ENCODE measurements at places on chromosomes 2 and 18.

- peak; percentile 89 for DNase-seq
These were observed 35.5 kb upstream of the HAAO start for GRCh38 chr2:42827647-42828486.

GRCh38 chr2:68908392-68908970, 37.3 kb upstream of the BMP10 start:
- DNase-seq: peak; percentile 58

DNA sequence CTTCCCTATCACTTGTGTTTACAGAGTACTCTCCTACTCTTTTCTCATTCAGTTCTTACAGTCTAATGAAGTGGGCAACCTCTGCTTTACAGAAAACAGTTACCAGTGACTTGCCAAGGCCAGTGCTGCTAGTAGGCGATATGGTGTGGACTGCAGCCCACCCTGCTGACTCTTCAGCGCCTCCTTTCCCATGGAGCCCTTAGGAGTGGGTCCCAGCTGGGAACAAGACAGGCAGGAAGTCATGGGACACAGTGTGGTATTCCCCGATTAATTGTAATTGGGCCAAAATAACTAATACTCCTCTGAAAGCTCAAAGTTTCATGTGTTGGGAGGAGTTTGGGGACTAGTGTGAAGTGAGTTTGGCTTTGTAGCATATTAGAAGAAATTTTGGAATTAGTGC, 120.1 kb upstream of the EML6 start:
- DNase-seq: no peak

- no peak for DNase-seq
These were observed 223.7 kb upstream of the TRIB2 start for GRCh38 chr2:12493031-12493513.

All from liver (tissue), 10 donors.